Central memory CD4-positive, alpha-beta T cell (primary cell): ENCODE measurements at places on chromosomes 7 and 10.
A peak's percentile ranks its signal among the peaks of the same experiment; 100 is the strongest.

DNA sequence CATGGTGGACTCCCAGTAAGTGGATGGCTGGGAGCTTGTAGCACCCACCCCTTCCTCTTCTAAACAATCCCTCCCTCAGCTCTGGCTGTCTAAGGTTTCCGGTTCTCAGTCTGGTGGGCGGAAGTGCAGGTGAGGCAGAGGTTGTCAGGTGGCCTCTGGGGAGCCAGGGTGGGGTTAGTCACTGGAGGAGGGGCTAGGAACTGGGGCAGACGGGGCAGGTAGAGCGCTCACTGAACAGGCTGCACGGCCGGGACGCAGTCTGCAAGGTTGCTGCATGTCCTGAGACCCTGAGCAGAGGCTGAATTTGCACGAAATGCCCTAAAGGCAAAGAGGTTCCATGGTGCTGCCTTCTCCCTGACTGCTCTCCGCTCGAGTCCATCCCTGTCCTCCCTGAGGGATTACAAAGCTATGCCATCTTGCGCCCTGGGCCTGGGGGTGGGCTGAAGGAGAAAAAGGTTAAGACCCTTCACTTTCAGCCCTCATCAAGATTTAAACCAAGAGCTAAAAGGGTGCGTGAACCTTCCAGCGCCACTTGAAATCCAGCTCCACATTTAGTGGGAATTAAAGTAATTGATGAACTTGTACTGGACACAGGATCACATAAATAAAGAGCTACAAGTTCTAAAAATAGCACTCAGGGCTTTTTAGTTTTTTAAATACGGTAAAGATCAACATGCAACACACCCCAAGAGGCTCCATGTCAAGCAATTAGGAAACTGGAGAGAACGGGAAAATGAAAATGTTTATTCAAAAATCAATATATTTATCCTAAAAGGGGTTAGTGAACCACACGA lies 62.3 kb upstream of the CTBP2 start:
- DNase-seq = no peak

DNA sequence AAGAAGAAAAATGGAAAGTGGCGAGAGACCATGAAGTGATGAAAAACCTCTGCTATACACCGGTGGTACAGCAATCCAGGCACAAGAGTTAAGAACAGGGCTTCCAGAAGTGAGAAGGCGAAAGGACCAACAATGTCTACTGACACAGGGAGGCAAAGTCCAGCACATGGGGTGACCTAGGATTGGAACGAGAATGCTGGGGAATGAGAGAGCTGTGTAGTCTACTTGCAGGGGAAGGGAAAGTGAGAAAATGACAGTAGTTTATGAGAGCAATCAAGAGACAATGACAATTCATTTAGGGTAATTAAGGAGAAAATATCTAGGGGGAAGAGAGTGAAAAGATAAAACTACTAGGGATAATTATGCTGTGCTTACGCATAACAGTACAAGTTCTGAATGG lies 169.2 kb downstream of the SLC25A13 start:
- DNase-seq = no peak

GRCh38 chr10:29623797-29624196 lies 11.0 kb downstream of the SVIL start:
- no peak for DNase-seq

DNA sequence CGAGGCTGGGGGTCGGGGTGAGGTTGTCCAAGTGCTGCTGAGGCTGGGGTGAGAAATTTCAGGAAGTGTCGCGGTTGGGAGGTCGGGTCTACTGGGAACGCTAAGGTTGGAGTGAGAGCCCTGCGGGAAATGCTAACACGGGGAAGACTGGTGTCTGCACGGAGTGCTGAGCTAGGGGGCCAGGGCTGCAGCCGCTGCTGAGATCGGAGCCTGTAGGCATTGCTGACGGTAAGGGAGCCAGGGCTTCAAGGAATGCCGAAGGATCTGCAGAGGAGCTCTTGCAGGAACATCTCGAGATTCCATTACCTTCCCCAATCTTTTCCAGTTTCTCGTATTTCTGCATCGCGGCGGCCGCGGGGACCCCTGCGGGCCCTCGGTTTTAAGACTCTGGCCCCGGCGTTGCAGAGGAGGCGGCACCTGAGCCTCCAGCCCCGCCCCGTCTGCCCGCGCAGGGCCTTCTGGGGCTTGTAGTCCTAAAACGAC lies at the start of gene CDK5:
Gene CDK5 (minus strand): TSS at position 392 of the 483 bp plus-strand sequence. CDS start 49 bp downstream, at position 343.
- no peak for DNase-seq

DNA sequence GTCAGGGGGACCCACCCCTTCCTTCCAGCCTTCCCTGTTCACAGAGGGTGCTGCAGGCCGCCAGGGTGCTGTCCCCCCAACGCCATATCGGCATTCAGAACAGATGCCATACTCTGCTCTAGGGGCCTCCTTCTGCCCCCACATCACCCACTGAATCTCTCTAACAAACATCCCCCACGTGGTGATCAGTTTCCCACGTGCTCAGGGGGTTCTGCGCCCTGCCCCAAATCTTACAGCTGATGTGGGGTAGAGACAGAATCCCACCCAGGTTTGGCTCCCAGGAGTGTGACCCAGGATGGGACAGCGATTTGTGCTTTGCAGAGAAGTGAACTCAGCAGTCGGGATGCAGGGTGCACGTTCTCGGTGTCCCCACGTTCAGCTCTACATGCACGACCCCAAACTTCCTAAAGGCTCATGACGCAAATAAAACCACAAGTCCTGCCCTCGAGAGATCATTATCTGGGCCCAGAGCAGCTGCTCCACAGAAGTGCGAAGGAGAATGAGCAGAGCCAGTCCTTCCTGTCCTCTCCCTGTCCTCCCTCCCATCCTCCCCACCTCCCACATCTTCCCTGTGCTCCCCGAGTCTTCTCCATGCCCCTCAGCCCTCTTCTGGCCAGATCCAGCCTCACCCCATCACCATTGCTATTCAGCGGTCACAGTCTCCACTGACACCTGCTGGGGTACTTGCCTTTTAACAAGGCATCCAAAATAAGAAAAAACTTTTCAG lies 423.4 kb downstream of the DNAJB6 start:
- DNase-seq = no peak

GRCh38 chr10:21162948-21163347 lies 265.8 kb upstream of the NEBL start:
- no peak for DNase-seq

- DNase-seq = no peak
These were observed 48.2 kb downstream of the DNAJC12 start for GRCh38 chr10:67789769-67790168.

DNA sequence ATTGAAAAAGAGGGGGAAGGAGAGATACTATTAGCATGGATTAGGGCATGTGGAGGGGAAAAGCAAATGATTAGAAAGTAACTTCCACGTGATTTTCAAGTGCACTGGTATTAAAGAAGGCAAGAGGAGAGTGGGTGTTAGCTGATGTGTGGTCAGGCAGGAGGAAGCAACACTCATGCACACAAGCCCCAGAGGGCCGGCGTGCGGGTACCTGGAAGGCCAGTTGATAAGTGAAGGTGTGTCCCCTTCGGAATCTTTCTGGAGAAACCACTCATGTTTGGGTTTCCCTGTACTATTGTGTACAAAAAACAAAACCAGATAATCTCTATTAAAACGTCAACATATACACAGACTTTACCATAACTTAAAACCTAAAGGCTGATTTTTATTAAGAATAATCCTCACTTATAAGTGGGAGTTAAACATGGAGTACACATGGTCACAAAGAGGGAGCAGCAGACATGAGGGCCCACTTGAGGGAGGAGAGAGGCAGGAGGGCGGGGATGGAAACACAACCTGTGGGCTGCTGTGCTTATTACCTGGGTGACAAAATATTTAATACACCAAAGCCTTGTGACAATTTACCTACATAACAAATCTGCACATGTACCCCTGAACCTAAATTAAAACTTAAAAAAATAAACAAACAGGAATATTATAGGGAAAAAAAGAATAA lies 98.9 kb downstream of the SVIL start:
- DNase-seq = no peak

- no peak for DNase-seq
These were observed 103.3 kb downstream of the CHRM2 start for GRCh38 chr7:136971776-136972175.

GRCh38 chr10:13201132-13201531 lies 33.0 kb downstream of the UCMA start:
- DNase-seq = no peak

DNA sequence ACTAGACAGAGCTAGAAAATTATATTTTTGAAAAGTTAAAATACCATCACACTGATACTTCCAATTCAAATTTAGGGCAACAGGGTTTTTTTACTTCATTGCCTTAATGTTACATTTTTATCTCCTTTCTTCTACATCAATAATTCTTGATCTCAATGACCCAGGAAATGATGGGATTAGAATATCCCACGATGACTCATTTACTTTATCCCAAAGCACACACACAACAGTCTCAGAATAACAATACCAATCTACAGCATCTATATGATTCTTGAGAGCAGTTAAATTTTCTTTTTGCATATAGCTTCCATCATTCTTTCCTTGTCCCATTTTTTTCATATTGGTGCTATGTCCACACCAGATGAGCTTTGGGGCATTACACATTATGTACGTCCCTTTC lies 98.4 kb upstream of the EEPD1 start:
- DNase-seq = no peak

DNA sequence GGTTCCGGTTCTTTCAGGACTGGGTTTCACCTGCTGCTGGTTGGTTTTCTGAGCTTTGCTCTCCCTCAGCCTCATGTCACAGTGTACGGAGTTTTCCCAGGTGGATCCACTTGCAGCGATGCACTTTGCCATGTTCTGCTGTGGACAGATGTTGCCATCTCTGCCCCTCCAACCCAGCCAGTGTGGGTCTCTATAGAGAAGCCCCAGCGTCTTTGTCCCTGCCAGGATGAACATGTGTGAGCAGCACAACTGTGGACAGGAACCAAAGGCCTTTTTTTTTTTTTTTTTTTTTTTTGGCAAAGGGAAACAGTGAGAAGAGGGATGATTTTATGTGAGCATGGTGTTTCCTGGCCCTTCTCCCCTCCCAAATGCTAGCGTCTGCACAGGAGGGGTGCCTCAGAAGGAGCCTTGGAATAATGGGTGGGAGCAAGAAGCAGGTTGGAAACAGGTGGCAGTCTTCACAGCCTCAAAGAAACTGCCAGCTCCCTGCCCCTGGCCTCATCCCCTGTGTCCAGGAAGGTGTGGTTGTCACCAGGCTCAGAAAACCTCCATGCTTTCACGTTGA lies 106.5 kb downstream of the RPS24 start:
- no peak for DNase-seq

- peak; percentile 38 for DNase-seq
These were observed 17.6 kb downstream of the ZDHHC16 start for GRCh38 chr10:97463363-97464132.

DNA sequence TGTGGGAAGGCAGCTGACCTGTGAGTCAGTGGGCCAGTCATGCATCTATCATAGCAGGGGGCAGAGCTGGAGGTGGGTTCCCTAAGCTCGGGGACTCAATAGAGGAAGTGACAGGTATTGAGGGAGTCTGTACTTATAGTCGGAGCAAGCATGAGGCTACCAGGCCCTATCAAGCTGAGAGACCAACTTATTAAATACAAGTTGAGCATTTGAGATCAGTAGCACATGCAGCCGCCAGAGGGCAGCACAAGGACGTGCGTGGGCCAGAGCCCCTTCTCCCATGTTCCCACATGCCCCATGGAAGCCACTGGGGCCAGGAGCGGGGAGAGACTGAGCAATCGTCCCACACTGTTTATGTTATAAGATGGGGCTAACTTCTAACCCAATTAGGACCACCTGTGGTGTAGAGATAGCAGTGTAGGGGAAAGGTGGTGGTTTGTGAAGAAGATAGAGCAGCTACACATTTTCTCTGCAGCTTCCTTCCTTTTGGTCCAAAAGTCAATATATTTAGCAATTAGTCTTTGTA lies 13.0 kb upstream of the STK31 start:
- peak; percentile 28 for DNase-seq

- DNase-seq = no peak
These were observed 995.7 kb downstream of the TYW1 start for GRCh38 chr7:67992287-67992686.

- DNase-seq = no peak
These were observed 100.9 kb upstream of the PDLIM1 start for GRCh38 chr10:95391581-95392216.

DNA sequence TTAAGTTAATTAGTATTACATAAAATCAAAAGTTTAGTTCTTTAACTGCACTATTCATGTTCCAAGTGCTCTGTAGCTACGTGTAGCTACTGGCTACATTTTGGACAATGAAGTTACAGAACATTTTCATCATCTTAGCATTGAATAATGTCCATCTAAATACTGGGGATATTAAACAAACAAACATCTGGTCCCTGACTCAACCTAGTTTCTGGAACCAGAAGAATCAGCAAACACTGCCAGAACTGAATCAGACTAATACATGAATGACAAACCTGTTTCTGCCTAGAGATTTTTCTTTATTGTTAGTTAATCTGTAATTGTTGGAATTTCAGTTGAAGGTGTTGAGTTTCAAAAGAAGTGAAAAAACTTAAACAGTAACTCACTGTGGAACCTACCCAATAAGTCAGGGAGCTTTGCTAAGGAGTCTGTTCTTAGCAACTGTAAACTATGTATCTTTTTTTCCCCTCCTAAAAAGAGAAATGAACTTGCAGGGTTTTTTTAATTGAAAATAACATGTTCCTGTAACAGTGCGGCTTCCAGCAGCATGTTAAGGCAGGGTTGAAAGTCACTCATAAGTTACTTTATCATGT lies 58.3 kb downstream of the CDK13 start:
- DNase-seq = no peak

GRCh38 chr7:29987083-29987482 lies 2.5 kb downstream of the SCRN1 start:
- DNase-seq = no peak

DNA sequence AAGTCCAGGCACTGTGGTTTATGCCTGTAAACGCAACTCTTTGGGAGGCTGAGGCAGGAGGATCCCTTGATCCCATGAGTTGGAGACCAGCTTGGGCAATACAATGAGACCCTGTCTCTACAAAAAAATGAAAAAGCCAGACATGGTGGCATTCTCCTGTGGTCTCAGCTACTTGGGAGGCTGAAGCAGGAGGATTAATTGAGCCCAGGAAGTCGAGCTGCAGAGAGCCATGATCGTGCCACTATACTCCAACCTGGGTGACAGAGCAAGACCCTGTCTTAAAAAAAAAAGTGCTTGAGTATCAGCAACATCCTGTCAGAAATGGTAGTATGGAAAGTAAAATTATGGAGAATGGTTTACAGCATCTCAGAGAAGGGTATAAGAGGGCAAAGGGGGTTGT lies 11.6 kb downstream of the APBB1IP start:
- DNase-seq = no peak

- DNase-seq = no peak
These were observed 28.0 kb downstream of the ADRA2A start for GRCh38 chr10:111104811-111105210.
